PC-9 (cell line): ENCODE measurements at places on chromosomes 4 and X. TPM values are rescaled to one million over a fixed set of nuclear protein-coding genes. Genes with fewer than 3 reads are reported as not detected.

- DNase-seq: no peak
Measured at GRCh38 chr4:131288441-131288840, 1860.7 kb upstream of the PCDH10 start.

- no peak for DNase-seq
Measured at GRCh38 chrX:143336261-143336660, 181.0 kb downstream of the SPANXN3 start.

GRCh38 chr4:186104890-186105646 is 564 bp downstream of the FAM149A start:
- DNase-seq: peak; percentile 6

Gene FGF2
- 1.4 and 2.1 TPM in 2 replicates for total RNA-seq

GRCh38 chr4:8704632-8705031 is 112.1 kb downstream of the CPZ start:
- DNase-seq: no peak

DNA sequence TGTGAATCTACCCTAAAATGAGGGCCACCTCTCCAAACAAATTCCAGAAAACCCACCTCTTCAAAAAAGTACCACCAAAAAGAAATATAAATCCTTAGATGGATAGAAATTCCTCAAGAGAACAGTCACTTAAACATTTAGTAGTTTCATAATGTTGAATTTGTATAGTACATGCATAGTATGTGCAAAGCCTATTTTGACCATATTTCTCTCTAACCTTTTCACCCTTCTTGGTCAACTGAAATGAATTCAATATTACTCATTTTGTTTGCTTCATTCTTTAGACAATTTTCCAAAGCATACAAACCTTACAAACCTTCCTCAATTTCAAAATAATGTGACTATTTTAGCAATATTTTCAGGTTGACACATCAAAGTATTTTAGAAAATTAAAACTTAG is 4.1 kb downstream of the RHOXF1 start:
- DNase-seq: no peak

GRCh38 chrX:15167826-15168225 is 102.1 kb downstream of the ASB9 start:
- no peak for DNase-seq
